ENCODE measurements at places on chromosomes 16 and 17.

GRCh38 chr16:78004517-78004916, 17.8 kb upstream of the CLEC3A start:
- no peak for DNase-seq

- no peak for DNase-seq
These were observed 72.8 kb downstream of the CACNG3 start for GRCh38 chr16:24328835-24329452.

DNA sequence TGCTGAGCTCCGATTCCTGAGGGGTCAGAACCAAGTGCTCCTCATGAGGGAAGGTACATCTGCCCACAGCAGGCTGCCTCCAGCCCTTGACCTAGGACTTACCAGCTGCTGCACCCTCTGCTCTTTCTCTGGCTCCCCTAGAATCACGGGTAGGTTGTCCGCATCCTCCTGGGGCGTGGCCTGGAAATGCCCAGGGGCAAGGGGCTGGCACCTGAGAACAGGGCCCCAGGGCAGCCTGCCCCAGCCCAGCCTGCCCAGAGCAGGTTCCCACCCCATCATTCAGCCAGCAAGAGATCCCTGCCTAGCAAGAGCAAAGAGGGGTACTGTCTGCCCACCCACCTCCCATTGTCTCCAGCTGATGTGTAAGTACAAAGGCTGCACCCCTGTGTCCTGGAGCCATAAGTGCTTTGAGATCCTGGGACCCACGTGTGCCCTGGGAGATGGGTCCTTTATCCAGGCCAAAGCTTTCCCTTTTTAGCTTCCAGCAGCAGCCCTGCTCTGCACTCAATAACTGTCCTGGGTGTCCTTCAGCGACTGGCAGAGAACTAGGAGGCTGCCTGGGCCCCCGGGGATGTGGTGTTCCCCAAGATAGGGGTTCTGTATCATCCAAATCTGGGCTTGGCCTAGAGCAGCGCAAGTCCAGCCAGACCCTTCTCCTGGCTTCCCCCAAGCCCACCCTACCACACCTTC, 5.1 kb downstream of the TSPOAP1 start:
- no peak for DNase-seq

GRCh38 chr16:508884-509736, 18.4 kb upstream of the CAPN15 start:
- no peak for DNase-seq

DNA sequence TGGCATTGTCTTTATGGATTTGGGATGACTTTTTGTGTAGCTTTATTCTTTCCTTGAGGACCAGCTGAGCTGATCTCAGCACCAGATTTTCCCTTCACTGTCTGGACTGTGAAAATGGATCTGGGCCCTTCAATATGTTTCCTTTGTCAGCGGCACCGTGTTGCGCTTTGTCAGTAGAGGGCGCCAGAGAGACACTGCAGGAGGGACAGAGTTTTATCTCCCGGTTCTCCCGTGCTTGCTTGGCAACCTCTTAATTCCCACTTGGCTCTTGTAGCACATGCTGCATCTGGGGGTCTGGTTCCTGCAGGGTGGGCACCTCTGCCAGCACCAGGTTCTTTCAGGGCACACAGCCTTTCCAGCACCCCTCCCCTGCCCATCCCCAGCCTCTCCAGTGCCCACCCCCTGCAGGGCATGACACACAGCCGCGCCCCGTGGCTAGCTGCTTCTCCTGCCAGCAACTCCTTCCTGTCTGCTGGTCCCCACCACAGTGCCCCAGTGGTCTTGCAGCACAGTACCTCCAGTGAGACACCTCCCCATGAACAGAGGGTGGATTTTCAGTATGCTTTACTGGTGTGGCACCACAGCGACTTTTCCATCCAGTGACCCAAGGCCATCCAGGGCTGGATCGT, 19.6 kb downstream of the OR1D5 start:
- DNase-seq, result no peak

DNA sequence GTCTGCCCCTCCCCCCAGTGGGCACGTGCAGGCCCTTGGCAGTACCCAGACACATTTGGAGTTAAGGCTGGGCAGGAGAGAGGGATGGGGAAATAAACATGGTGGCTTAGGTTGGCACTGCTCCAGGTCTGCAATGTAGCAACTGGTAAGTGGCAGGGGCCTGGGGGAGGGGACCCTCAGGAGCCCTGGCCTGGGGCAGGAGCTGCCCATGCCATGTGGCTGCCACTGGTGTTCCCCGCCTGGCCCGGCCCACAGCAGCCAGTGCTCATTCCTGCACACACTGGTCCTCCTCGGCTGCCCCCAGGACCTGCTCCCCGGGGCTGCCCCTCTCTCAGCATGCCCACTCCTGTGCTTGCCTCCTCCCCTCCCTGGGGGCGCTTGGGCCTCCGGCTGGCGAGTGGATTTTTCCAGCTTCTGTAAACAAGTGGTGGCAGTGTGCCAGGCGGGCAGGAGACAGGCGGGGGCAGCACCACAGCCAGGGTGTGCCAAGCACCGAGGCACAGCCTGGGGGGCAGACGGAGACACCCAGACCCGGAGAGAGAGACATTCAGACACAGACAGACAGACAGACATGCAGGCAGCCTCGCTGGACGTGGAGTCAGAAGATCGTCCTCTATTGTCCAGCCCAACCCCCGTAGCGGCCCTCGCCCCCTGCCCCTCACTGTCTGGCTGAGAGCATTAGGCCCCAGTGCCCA, 9.4 kb downstream of the THRA start:
- DNase-seq, result no peak

GRCh38 chr17:76140661-76141211, 309 bp downstream of the FOXJ1 start:
- no peak for DNase-seq

GRCh38 chr16:30722916-30723315, 23.9 kb downstream of the SRCAP start:
- DNase-seq, result no peak

DNA sequence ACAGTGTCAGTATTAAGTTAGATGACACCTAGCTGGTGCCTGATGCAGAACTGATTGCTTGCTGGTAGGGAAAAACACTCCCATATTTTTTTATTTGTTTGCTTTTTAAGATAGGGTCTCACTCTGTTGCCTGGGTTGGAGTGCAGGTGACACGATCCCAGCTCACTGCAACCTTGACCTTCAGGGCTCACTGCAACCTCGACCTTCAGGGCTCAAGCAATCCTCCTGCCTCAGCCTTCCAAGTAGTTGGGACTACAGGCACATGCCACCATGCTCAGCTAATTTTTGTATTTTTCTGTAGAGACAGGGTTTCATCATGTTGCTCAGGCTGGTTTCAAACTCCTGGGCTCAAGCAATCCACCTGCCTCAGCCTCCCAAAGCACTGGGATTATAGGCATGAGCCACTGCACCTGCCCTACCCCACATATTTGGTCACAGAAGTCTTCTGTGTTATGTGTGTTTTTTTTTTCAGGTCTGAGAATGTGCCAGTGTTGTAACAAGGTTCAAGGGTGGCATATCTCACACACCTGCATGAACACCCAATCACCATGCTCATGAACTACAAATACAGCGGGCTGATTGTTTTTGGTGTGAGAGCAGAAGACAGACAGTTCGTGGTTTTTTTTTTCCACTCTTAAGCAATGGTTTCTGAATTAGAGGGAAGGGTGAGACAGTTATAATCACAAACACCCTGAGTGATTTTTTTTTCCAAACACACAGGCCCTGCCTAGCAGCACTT, 22.8 kb downstream of the SPAG9 start:
- no peak for DNase-seq
